ENCODE measurements at places on chromosomes 16 and 17.

DNA sequence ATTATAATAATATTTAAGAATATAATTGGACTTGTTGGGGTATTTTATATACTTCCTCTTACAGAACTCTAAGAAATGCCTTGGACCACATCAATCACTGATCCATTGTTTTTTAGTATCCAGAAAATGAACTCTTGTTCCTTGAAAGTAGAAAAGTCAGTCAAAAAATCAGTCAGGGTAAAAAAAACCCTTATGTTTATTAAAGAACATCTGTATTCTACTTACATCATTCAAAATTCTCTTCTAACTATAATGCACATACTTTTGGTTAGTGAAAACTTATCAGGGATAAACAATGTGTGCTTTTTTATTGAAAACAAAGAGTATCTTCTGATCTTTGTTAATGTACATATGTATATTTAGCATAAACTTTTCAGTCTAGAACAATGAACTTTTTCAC is 23.5 kb upstream of the CDR2 start:
- DNase-seq: no peak

- no peak for DNase-seq
Measured at GRCh38 chr17:72446118-72446517, 325.3 kb downstream of the SOX9 start.

DNA sequence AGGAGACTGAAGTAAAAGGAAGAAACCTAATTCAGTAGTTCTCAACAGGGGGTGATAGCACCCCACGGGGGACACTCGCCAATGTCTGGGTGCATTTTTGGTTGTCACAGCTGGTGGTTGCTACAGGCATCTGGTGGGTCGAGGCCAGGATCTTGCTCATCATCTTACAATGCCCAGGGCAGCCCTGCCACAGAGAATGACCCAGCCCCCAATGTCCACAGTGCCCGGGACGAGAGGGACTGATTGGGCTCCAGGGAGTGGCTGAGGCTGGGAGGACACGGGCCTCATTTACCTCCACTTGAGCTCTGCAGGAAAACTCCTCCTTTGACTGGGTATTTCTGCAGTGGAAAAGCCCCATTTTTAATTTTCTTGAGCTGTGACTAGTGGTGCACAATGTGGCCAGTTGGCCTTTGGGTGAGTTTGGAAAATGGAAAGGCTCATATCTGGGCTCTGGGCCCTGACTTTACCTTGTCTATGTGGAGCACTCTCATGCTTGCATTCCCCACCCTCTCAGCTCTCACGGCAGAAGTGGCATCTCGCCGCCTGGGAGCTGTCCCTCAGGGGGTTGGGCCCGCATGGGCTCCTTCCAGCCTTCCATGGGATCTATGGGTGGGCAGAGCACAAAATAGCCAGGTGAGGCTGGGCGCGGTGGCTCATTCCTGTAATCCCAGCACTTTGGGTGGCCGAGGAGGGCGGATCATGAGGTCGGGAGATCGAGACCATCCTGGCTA is 37.7 kb upstream of the IRF8 start:
- no peak for DNase-seq

DNA sequence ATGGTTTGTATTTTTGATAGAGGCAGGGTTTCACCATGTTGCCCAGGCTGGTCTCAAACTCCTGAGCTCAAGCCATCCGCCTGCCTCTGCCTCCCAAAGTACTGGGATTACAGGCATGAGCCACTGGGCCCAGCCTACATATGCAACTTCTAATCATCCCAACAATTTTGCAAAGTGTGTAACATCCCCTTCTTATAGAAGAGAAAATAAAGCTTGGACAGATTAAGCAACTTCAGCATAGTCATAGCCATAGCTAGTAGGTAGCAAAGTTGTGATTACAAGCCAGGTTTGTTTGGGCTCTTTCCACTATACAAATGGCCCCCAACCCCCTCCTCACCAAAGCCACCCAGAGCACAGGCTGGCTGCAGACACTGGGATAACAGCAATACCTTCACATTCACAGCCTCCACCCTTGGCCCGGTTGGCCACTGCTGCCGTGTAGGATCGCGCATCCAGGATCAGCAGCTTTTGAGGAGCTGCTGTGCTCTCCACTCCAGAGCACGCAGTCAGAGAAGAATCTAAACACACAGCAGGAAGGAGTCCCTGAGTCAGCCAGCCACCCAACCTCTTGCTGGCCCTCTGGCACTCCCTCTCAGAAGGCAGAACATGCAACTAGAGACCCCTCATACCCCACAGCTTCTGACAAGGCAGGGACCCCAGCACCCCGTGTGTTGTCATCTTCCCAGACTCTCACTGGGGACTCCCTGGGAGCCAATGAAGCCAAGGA is 7.9 kb downstream of the MTMR4 start:
- no peak for DNase-seq

DNA sequence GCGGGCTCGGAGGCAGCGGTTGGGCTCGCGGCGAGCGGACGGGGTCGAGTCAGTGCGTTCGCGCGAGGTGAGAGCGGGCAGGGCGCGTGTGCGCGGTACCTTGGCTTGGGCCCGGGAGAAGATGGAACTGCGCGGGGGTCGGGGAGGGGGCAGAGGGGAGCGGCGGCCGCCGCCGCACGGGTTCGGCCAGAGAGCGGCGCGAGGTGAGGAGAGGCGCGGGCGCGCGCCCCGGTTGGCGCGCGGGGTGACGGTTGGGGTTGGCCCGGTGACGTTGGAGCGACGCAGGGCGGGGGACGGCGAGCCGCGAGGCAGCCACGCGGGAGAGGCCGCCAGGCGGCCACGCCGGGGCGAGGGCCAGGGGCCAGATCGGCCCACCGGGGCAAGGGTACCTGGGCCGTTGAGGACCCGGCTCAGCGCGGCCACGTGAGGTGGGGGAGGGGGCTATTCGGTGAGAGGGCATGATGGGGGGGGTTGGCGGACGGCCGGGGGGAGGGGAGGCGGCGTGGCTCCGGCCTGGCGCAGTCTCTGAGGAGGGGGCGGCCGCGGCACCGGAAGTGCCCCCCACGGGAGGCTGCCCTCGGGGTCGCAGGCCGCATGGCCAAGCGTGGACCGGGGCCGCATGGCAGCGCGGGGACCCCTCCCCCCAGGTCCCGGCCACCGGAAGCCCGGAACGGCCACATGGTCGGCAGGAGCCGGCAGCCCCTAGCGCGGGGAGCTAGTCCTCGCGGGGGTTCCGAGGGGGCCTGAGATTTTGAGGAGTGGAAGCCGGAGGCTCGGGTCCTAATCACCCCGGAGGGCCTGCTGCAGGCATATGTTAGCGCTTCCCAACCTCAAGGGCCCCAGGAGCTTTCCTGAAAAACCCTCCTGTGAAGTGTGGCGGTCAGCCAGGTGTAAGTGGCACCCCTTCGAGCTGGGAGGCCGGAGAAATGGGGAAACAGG is 527 bp downstream of the EIF5A start:
- no peak for DNase-seq

DNA sequence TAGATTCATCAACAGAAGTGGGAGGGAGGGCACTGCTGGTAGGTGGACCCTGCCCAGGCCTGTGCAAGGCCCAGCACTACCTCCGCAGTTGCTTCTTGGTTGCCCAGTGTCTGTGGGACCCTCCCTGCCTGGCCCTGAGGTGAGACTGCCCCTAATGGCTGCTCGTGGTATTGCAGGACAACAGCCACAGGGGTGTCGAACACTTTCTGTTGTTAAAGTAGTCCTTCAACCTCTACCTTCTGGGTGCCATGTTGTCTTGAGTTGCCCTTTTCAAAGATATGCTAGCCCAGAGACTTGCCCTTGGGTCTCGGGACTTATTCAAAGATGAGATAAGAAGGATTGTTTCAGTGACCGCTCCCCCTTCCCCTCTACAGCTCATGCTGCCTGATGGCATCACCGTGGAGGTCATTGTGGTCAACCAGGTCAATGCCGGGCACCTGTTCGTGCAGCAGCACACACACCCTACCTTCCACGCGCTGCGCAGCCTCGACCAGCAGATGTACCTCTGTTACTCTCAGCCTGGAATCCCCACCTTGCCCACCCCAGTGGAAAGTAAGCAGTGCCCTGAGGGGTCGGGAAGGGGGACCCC is 29.1 kb downstream of the AKAP1 start:
- DNase-seq: peak; percentile 78

DNA sequence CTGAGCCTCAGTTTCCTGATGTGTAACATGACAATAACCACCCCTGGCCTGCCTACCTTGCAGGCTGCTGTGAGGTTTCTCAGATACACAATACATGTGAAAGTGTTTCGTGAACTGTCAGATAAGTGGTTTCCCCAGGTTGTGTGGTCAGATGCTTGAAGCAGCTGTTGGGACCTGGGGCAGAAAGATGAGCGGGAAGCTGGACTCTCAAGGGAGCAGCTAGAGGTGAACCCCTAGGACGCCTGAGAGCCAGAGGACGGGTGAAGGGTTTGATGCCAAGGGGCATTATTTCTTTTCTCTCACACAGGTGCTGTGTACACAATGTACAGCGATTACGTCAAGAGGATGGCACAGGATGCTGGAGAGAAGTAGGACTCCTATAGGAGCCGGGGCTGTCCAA is 2.3 kb downstream of the HIGD1B start:
- no peak for DNase-seq

DNA sequence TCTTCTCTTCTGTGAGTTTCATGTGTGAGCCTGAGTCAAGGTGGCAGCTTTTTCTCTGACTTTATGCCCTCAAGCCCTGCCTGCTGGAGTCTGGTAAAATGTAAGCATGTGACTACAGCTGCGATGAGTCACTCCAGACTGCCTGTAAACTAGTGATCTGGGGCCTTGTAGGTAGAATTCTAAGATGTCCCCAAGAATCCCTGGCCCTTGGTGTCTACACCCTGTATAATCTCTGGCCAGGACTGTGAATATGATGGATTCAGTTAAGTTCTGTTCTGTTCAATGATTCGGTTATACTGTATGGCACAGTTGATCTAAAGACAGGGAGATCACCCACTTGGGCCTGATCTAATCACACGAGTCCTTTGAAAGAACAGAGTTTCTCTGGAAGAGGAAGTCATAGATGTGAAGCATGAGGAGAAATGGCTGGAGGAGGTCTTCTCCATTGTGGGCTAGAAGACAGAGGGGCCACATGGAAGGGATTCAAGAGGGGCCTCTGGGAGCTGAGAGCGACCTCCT is 29.8 kb downstream of the PRSS54 start:
- no peak for DNase-seq

GRCh38 chr17:10216213-10216938 is 18.0 kb upstream of the GAS7 start:
- no peak for DNase-seq

GRCh38 chr17:44779211-44780025 is 20.6 kb downstream of the ADAM11 start:
- DNase-seq: peak; percentile 87

GRCh38 chr16:68310774-68311511 is at the start of the genes PRMT7 and SLC7A6OS:
PRMT7 (plus strand) TSS chr16:68311019; CDS start chr16:68315980, 4,961 bp downstream.
SLC7A6OS (minus strand) TSS chr16:68310946; CDS start chr16:68310926, 20 bp downstream.
- peak; percentile 97 for DNase-seq

DNA sequence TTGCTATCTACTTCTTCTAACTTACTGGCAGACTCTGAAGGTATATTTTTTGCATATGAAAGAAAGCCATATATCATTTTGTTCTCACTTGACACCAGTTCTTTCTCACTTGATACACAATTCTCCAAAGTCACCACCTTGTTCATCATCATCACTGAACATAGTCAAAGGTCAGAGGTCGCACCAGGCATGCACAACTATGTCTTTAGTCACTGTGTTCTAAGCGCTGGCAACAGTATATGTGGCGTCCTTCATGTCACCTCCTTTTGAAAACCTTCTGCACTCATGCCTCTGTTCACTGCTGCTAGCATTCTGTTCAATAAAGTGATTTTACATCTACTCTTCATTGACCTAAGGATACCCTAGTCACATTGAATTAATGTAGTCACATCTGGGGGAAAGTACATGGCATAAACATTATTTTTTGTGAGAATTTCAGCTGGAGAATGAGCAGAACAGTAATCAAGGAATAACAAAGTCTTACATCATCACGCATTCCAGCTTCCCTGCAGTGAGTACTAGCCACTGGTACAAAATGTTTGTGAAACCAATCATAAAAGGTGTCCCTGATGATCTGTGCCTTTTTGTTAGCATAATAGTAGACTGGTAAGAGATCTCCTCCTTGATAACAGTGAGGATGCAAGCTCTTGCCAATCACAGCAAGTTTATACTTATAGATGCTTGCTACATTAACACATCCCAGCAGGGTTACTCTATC is 20.5 kb upstream of the TBX4 start:
- DNase-seq: no peak

DNA sequence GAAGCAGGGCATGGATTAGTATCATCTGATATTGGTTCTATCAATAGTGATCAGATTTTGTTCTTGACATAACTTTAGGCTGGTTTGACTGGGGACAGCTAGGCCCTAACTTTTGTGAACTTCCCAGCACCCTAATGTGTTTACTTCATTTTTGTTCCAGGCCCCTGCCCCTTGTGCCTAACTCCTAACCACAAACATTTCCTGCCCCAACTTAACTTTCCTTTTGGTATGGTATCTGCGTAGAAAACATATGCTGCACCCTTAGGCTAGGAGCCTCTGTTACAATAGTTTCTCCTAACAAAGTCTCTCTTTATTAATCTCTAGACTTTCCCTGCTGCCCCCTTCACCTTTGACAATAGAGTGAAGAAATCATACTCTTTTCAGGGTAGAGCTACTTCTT is 2.5 kb downstream of the ADPRM start:
- DNase-seq: no peak

DNA sequence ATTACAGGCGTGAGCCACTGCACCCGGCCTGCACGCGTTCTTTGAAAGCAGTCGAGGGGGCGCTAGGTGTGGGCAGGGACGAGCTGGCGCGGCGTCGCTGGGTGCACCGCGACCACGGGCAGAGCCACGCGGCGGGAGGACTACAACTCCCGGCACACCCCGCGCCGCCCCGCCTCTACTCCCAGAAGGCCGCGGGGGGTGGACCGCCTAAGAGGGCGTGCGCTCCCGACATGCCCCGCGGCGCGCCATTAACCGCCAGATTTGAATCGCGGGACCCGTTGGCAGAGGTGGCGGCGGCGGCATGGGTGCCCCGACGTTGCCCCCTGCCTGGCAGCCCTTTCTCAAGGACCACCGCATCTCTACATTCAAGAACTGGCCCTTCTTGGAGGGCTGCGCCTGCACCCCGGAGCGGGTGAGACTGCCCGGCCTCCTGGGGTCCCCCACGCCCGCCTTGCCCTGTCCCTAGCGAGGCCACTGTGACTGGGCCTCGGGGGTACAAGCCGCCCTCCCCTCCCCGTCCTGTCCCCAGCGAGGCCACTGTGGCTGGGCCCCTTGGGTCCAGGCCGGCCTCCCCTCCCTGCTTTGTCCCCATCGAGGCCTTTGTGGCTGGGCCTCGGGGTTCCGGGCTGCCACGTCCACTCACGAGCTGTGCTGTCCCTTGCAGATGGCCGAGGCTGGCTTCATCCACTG is at the start of gene BIRC5:
Gene BIRC5, plus strand, starts transcription at position 238 of the 690 bp plus-strand sequence. Its CDS starts 64 bp downstream, at position 302.
- peak; percentile 98 for DNase-seq

- DNase-seq: no peak
Measured at GRCh38 chr17:32875923-32876416, 954 bp downstream of the MYO1D start.

- no peak for DNase-seq
Measured at GRCh38 chr16:71811261-71811803, 2.7 kb upstream of the AP1G1 start.

- no peak for DNase-seq
Measured at GRCh38 chr17:67200727-67201301, 44.2 kb downstream of the HELZ start.

GRCh38 chr17:38447502-38448085 is 19.3 kb downstream of the ARHGAP23 start:
- no peak for DNase-seq

- DNase-seq: no peak
Measured at GRCh38 chr17:33888455-33888854, 366.6 kb upstream of the CCL2 start.

GRCh38 chr16:67034487-67034886 is 5.5 kb downstream of the CBFB start:
- DNase-seq: no peak

GRCh38 chr16:19284207-19284606 is 1.3 kb upstream of the CLEC19A start:
- DNase-seq: no peak

Data from GM13977 (cell line).